GDM1 (cell line): ENCODE measurements at places on chromosomes 2 and 18.

- no peak for DNase-seq
These were observed 63.6 kb upstream of the HDAC4 start for GRCh38 chr2:239464166-239465016.

- no peak for DNase-seq
These were observed 16.8 kb upstream of the MAT2A start for GRCh38 chr2:85522090-85522647.

DNA sequence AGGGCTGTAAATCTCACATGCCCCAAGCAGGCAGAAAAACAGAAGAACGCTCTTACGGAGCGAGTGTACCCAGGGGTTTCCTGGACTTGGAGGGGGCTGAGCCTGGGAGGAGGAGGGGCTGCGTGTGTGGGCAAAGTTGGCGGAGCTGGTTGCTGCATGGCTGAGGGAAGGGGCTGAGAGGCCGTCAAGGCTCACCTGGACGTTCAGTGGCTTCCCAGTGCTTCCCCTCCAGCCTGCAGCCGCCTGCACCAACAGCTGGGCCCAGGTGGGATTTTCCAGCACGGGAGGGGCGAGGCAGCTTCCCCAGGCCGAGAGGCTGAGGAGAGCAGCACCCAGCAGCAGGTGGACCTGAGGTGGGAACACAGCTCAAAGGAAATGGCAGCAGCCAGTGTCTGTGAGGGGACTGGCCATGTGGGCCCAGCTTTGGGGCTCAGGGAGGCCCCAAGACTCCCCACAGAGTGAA lies 70.6 kb upstream of the CTDP1 start:
- no peak for DNase-seq

DNA sequence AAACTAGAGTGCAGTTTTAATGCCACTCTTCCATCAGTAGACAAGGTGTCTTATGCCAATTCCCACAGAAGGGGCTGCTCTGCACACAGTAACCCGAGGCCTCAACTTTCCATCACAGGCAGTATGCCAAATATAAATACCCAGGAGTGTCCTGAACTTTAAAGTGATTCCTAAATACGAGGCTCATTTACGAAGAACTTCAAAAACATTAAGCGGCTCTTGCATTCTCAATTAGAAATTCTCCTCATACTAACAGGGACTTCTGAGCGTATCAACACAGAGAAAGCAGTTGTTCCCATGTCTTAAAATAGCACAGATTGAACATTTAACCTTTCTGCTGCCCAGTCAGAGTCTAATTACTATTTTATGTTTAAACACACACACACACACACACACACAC lies 638.6 kb downstream of the ERBB4 start:
- no peak for DNase-seq

- no peak for DNase-seq
These were observed 105.6 kb upstream of the EPHA4 start for GRCh38 chr2:221677688-221678087.
